SK-MEL-5 (cell line): ENCODE measurements at places on chromosomes 6 and 20. TPM values are rescaled to one million over a fixed set of nuclear protein-coding genes. Genes with fewer than 3 reads are reported as not detected.

GRCh38 chr6:33915134-33915533 lies 111.3 kb upstream of the MLN start:
- DNase-seq, result no peak

DNA sequence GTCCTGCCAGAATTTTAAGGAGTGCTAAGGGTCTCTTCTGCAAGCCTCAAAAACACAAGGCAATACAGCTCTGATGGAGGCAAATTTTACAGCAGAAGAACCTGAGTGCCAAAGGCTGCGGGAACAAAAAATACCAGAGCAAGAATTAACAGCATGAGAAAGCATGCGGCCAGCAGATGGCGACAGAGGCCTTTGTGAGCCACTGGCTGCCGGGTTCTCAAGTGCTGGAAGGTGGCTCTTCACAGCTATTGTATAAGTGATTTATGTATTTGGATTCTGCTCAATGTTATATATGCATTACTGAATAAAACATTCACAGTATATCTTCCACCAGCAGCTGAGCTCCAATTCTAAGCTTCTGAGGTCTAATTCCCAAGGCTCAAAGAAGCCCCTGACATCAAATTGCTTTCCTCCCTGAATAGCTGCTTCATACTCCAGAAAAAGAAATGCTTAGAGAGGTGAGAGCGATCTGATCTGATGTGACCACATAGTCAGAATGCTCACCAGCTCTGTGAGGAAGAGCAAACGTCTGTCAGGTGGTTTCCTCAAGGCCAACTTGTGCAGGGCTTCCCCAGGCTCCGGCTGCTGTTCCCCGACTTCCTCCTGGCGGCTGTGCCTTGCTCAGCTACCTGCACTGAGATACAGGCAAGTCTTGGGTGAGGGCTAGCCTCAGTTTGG lies 58.6 kb downstream of the PPP1R3G start:
- peak; percentile 89 for DNase-seq

- no peak for DNase-seq
These were observed 120.1 kb downstream of the AIG1 start for GRCh38 chr6:143180826-143181225.

Gene ATP6V1G2
- 0.32 and 0.45 TPM in 2 replicates for total RNA-seq
